ENCODE measurements at places on chromosomes 2 and 18.

- DNase-seq, result no peak
These were observed 166.5 kb downstream of the ASB1 start for GRCh38 chr2:238593236-238593635.

DNA sequence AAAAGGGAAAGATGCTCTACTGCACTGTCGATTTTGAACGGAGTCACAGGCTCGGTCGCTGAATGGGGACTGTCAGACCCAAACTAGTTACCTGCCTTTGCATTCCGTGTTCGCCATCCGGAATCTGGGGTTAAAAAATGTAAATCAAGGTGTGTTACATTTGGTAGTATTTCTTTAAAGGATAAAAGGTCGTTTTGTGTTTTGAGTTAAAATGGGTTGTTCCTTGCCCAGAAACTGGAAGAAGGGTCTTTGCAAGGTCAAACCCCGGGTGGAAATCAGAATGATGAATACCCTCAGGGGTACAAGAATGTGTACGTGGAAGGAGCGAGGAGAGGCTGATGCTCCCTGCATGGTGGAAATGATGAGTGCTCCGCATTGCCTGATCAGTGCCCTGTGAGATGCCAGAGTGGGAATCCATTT lies 1.0 kb downstream of the VSNL1 start:
- DNase-seq, result peak; percentile 63

DNA sequence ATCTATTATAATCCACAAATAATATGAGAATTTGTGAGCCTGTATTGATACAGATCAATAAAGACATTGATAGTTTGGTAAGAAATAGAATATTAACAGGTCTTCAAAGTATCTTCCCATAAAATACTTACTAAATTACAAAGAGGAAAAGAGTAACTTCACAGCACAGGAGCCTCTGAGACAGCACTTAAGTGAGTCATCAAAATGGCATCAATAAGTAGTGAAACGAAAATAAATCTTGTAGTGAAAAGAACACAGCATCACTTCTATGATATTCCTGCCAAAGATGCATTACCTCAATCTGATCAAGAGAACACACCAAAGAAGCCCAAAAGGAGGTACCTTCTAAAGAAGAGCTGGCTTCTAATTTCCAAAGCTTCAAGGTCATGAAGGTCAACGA lies 116.4 kb downstream of the CBLN2 start:
- no peak for DNase-seq

DNA sequence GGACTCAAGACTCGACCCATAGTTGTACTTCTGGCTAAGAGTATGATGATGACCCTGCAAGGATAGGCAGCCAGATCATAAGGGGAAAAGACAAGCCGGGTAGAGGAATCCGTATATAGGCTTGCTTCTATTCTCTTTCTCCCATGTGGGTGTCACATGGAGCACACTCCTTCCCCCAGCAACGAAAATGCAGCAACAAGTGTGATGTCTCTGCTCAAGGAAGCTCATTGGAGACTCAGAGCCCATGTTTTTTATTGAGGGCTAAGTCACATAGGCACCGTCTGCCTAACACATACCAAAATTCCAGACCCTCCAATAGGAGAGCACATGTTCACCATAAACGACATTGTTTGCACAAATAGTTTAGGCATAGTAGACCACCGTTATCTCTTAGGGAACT lies 6.3 kb downstream of the ZNF2 start:
- DNase-seq, result no peak

- DNase-seq, result no peak
These were observed 163.5 kb upstream of the DNMT3A start for GRCh38 chr2:25505182-25505581.

- no peak for DNase-seq
These were observed 206.5 kb downstream of the PRKCE start for GRCh38 chr2:45857867-45858520.

- no peak for DNase-seq
These were observed 191.2 kb downstream of the BCL2 start for GRCh38 chr18:63128237-63128974.

DNA sequence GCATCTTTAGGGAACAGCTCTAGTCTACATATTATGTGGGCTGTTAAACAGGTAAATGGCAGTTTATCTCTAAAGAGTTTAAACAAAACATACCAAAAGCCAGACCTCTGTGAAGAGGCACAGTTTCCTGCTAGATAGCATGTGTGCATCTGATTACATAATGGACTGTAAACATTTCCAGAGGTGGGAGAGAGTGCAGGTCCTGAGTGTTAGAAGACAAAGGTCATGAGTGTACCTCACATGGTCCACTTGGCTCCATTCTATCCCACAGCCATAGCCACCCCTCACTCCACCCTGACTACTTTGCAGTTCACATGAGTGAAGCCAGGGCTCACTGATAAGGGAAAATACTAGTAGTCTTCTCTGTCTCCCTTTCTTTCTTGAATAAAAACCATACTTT lies 233.4 kb downstream of the MTX2 start:
- no peak for DNase-seq

DNA sequence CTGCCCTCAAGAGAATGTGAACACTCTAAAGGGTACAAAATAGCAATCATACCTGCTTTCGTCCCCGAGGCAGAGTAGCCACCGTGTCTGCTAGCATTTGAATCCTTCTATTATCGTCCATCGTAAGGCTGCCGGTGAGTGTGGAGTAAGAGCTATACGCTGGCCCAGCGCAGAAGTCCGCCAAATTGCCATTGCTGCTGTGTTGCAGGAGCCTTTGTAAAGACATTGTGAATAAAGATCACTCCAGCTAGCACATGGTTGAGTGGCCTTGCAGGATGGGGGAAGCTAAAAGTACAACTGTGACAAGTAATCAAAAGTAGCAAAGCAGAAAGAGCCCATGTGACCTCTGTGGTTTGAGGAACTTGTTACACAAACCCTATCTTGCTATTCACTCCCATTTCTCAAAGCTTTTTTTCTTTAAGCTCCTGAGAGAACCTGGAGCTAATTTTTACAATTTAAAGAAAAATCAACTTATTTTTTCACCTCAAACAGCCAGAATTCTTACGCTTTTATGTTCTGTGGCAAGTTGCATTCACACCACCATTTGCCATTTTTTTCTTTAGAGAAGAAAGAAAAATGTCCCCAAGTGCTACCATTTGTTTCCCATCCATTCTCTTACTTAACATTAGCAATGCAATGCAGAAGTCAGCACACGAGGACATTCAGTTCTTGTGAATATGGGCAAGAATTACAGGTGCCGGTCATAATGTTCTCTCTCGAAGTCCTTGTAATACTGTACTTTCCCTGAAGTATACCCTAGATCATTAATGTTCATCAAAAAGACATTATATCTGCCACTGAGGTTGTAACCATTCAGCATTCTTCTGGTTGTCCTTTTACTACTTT lies at the start of gene CYTIP:
Gene CYTIP, minus strand, starts transcription at position 295 of the 846 bp plus-strand sequence. Its CDS starts 69 bp downstream, at position 226.
- DNase-seq, result no peak

- no peak for DNase-seq
These were observed 66.3 kb upstream of the LRRTM4 start for GRCh38 chr2:77588438-77588837.

- DNase-seq, result no peak
These were observed 9.1 kb upstream of the HMSD start for GRCh38 chr18:63940008-63940407.

GRCh38 chr2:144496092-144496976 lies 23.6 kb downstream of the ZEB2 start:
- DNase-seq, result no peak

GRCh38 chr2:181396256-181397123 lies 60.7 kb upstream of the ITGA4 start:
- DNase-seq, result no peak

DNA sequence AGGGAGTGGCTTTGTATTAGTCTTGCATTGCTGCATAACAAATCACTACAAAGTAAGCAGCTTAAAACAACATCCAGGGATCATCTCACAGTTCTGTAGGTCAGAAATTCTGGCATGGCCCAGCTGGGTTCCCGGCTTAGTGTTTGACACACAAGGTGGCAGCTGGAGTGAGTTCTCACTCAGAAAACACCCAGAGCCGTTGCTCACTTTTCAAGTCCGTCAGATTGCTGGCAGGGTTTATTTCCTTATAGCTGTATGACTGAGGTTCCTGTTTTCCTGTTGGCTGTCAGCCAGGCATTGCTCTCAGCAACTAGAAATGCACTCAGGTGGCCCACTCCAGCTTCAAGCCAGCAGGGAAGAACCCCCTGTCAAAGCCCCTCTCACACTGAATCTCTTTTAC lies 324.1 kb downstream of the CCDC178 start:
- no peak for DNase-seq

GRCh38 chr2:40168546-40168945 lies 283.3 kb downstream of the SLC8A1 start:
- no peak for DNase-seq

- DNase-seq, result no peak
These were observed 132.7 kb upstream of the NDUFV2 start for GRCh38 chr18:8969639-8970390.

DNA sequence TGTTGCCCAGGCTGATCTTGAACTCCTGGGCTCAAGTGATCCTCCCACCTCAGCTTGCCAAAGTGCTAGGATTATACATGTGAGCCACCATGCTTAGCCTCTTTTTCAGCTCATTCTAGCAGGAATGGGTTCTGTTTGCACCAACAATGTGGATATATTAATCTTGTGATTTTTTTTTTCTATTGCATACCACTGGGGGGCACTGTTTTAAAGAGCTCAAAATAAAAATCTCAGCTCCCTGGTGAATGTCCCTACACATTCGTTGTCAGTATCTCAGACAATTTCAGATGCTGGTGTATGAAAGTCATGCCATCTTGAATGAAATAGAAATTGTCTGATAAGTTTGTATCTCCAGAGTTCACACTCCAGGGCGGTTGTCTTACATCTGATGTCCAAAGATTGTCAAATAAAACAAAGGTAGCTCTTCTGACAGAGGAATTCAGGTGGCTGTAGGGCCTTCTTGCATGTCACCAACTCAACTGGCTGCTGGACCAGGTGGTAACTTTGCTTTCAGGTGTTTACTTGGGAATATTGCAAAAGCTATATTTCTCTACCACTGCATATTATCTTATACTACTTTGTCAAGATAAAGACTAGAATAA lies 3.1 kb upstream of the MATN3 start:
- DNase-seq, result peak; percentile 69

- DNase-seq, result no peak
These were observed 2.6 kb upstream of the FAM136A start for GRCh38 chr2:70304498-70304897.

GRCh38 chr2:1743396-1744150 lies 742 bp downstream of the PXDN start:
- no peak for DNase-seq

DNA sequence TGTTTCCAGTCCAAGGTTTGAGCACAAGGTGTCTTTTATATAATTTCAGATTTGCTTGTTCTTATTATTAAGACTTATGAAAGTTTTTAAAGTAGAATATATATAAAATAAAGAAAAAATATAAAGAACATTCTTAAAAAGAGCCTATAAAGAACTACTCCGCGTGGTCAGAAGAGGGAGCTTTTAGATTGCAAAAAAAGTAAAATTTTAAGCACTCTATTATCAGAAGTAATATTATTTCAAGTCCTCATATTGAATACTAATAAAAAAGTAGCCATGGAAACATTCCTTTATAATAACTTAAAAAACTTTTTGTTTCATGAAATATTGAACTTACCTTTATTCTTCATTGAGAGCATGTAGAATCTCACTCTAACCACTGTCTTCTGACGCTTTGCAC lies 51.4 kb downstream of the LINC00305 start:
- peak; percentile 8 for DNase-seq

DNA sequence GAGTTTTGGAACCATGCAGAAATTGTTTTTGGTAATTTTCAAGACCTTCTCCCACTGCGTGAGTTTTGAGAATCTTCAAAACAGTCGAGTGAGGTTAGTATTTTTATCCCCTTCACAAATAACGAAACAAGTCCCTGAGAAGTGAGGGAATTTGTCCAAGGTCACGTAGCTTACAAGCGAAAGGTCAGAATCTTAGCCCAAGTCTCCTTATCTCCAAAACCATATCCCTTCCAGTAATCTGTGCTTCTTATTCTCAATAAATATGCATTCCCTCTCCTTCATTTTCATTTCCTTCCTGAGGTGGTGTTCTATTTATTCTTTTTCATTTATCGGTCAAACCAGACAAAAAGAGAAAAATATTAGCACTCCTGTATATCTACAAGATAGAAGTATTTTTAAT lies 163.6 kb downstream of the MREG start:
- DNase-seq, result no peak

- DNase-seq, result no peak
These were observed 95.9 kb downstream of the CRIM1 start for GRCh38 chr2:36451512-36451911.

DNA sequence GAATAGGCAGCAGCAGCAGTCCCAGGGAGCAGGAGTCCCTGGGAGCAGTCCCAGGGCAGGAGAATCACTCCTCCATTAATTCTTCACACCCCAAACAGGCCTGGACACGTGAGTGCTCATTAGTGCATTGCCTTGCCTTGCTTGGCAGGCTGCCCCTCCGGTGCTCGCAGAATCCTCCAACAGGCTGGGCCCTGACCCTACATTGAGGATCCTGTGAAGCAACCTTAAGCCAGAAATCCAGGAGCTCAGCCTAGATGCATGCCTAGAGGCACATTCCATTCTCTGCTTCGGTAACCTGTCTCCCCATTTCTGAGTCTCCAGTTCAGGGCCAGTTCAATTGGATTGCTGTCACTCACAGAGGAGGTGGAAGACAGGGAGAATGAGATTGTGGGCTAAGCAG lies 97.4 kb upstream of the LRATD1 start:
- DNase-seq, result no peak

GRCh38 chr2:173149491-173149890 lies 73.8 kb downstream of the MAP3K20 start:
- no peak for DNase-seq

GRCh38 chr2:53473236-53473635 lies 294.4 kb upstream of the CHAC2 start:
- DNase-seq, result no peak

- DNase-seq, result no peak
These were observed 34.9 kb downstream of the RNF144A start for GRCh38 chr2:6952101-6952500.

- DNase-seq, result no peak
These were observed 53.8 kb downstream of the SMAD7 start for GRCh38 chr18:48896875-48897511.

DNA sequence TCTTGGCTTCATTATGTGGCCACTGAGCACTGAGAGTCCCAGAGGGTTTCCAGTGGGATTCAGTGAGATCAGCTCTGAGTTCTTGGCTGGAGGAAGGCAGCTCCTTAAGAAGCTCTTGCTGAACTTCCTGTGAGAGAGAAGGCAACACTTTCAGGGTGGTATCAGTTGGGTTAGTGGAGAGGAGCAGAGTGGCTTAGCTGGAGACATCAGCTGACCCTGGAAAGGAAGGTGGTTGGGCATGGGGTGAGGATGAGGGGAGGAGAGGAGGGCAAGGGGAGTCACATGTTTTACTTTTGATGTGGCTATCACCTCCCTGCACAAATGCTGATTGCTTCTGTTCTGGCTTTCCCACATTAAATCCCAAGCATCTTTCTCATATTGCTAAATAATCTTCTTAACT lies 95.1 kb downstream of the ACOXL start:
- no peak for DNase-seq

GRCh38 chr2:5898667-5899066 lies 206.5 kb downstream of the SOX11 start:
- DNase-seq, result no peak

- no peak for DNase-seq
These were observed 64.9 kb upstream of the TANK start for GRCh38 chr2:161095314-161095713.

All from G401 (cell line).